ENCODE measurements at places on chromosomes 7 and 10. TPM values are rescaled to one million over a fixed set of nuclear protein-coding genes. Genes with fewer than 3 reads are reported as not detected.

DNA sequence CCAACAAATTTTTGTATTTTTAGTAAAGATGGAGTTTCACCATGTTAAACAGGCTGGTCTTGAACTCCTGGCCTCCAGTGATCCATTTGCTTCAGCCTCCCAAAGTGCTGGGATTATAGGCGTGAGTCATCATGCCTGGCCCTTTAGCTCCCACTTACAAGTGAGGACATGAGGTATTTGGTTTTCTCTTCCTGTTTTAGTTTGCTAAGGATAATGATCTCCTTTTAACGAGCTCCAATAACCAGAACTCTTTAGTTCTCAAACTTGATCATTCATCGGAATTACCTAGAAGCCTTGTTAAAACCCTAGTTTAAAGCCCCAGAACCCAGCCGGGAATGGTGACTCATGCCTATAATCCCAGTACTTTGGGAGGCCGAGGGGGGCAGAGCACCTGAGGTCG, 481.4 kb downstream of the TYW1 start:
- H3K4me3 ChIP-seq = no peak overlapping the region
- H3K27me3 ChIP-seq = no peaks in the 10 kb centered on the region
- H3K27ac ChIP-seq = no peak overlapping the region
- H3K4me1 ChIP-seq = no peaks in the 10 kb centered on the region
- H3K36me3 ChIP-seq = no peaks in the 10 kb centered on the region

- H3K27me3 ChIP-seq = no peaks in the 10 kb centered on the region
- DNase-seq = no peak
- peaks cover 14% of the 10 kb centered on the region for H3K4me1 ChIP-seq
- H3K36me3 ChIP-seq = no peaks in the 10 kb centered on the region
- no peak overlapping the region for H3K27ac ChIP-seq
- no peak overlapping the region for H3K4me3 ChIP-seq
These were observed 665.0 kb downstream of the PARD3 start for GRCh38 chr10:34150103-34150502.

DNA sequence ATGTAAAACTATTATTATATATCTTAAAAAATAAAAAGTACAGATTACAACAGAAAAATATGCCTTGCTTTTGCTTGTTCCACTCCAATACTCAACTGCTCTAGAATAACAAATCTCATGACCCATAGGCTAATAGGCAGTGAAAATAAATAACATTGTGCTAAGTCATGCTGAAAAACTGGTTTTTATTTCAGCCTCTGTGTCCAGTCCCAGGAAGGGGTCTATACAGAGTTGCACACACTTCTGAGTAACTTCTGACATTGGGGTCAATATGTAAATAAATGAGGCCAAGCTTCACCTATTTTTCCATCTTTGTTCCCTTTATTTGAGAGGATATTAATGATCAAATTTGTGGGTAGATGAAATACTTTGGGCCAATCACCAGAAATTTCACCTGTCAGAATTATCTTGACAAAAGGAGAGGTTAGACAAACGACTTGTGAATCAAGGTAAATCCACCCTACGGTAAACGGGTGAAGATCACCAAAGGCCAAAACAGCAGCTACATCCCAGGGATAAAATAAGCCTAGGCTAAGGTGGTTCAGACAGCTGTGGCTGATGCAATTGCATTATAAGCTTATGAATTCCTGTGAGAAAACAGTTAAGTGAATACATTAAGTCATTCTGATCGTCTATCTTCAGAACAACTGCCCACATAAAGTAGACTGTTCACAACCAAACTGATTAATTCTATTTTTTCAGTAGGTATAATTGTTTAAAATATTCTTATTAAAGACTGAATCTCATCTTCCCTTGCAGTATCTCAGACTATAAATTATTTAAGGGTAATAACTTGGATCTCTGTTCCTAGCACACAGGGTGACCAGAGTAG, 87.5 kb downstream of the UBE2H start:
- peak overlapping the region; percentile 82 for H3K27ac ChIP-seq
- peaks cover 27% of the 10 kb centered on the region for H3K4me1 ChIP-seq
- no peak for DNase-seq
- no peak overlapping the region for H3K4me3 ChIP-seq
- no peaks in the 10 kb centered on the region for H3K27me3 ChIP-seq
- H3K36me3 ChIP-seq = peaks cover 30% of the 10 kb centered on the region

GRCh38 chr10:135132-135600, at the start of gene ZMYND11:
ZMYND11 (plus strand) TSS chr10:135455; CDS start chr10:180013, 44,558 bp downstream.
- peak within 1 kb of the TSS; percentile 80 for H3K27ac ChIP-seq
- H3K4me1 ChIP-seq = peaks cover 30% of the 10 kb centered on the region
- H3K4me3 ChIP-seq = peak within 1 kb of the TSS; percentile 83
- H3K27me3 ChIP-seq = no peaks in the 10 kb centered on the region
- H3K36me3 ChIP-seq = no peaks in the 10 kb centered on the region

DNA sequence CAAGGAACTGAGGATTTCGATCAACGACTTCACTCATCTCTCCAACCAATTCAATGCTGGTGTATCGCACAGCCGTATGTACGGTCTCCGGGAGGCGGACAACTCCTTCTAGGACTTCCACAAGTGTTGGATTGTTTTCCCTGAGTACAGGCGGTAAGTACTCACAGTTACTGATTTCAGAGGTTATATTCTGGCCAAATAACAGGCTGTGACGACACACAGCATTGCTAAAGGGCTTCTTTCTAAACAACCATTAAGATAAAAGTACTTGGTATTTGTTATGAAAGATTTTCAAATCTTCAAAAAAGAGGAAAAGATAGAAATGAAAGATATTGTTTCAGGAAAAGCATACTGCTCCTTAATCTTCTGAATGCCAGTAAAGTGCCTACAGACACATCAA, 52.2 kb downstream of the IRF5 start:
- no peak overlapping the region for H3K4me3 ChIP-seq
- H3K4me1 ChIP-seq = no peaks in the 10 kb centered on the region
- H3K36me3 ChIP-seq = peaks cover 58% of the 10 kb centered on the region
- no peak for DNase-seq
- no peak overlapping the region for H3K27ac ChIP-seq

- peak overlapping the region; percentile 85 for H3K27ac ChIP-seq
- H3K4me3 ChIP-seq = peak overlapping the region; percentile 84
- no peak for DNase-seq
- peaks cover 18% of the 10 kb centered on the region for H3K27me3 ChIP-seq
- H3K4me1 ChIP-seq = peaks cover 24% of the 10 kb centered on the region
These were observed 1.4 kb downstream of the PPP2R2D start for GRCh38 chr10:131902211-131902610.

DNA sequence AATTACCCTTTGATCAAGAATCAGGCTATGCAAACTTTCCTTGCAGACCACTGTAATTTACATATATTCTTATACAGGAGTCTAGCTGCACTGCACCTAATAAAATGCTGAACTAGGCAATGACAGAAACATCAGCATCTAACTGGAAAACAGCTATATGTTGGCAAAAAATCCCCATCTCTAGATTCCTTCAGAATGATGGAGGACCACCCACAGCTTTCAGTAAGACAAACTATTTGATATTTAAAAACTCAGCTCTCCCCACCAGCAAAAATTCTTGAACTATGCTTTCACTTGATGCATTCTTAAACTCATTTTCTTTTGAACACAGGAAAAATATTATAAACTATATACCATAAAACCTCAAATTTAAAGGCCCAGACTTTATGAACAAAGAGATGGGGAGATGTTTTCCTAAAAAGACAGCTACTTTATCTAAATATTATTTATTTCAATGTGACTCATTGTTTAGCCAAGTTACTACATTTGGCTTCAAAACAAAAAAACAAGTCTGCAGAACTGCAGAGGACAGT, 77.4 kb downstream of the SEMA3C start:
- H3K27ac ChIP-seq = no peak overlapping the region
- peaks cover 44% of the 10 kb centered on the region for H3K36me3 ChIP-seq
- H3K4me3 ChIP-seq = no peak overlapping the region
- H3K4me1 ChIP-seq = peaks cover 37% of the 10 kb centered on the region
- no peak for DNase-seq

DNA sequence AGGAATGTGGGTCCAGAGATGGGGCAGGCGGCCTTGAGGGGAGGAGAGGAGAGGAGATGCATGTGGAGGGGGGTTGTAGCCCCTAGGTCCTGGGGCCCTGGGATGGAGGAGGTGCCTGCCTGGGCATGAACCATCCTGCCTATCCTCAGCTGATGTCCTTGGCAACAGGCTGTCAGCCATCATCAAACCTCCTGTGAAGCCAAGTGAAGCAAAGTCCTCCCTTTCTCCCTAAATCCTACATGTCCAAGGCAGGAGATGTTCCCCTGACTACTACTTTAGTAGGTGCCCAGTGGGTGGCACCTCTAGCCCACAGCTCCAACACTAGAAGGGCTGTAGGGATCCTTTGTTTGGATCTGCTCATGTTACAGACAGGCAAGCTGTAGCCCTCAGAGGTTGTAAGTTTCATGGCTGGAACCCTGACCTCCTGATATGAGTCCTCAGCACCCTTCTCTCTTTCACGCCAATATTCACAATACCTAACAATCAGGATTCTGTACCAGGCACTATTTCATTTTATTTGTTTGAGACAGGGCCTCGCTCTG, 66.6 kb upstream of the SYPL1 start:
- no peak overlapping the region for H3K27ac ChIP-seq
- peaks cover 16% of the 10 kb centered on the region for H3K4me1 ChIP-seq
- peak; percentile 79 for DNase-seq
- H3K27me3 ChIP-seq = peaks cover 11% of the 10 kb centered on the region

- H3K4me1 ChIP-seq = peaks cover 28% of the 10 kb centered on the region
- no peak for DNase-seq
- peak overlapping the region; percentile 54 for H3K27ac ChIP-seq
- no peak overlapping the region for H3K4me3 ChIP-seq
- no peaks in the 10 kb centered on the region for H3K36me3 ChIP-seq
- H3K27me3 ChIP-seq = peaks cover 42% of the 10 kb centered on the region
These were observed 2.0 kb downstream of the GAL3ST4 start for GRCh38 chr7:100166317-100166940.

DNA sequence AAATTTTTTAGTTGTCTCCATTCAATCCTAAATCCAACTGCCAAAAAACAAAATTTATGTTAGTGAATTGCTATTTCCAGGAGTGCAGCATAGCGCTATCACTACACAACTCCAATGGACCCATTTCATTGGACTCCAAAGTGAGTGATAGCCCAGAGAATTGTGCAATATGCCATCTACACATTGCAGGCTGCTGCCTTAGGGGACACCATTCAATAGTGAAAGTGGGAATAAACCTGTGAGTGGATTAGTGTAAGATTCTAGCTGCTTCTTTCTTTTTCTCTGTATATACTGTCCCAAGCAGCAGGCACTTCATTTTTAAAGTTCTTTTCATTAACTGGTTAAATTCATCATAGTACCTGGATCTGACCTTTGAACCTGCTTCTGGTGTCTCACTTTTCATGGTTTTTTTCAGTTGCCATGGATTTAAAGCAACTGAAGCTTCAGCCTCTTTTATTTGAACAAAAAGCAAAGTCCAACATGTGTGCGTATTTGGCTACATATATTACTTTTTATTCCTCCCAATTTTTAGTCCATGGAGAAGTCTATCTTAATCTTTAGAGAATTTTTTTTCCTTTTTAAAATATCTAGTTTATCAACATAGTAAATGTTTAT, 97.3 kb downstream of the DGKB start:
- H3K4me1 ChIP-seq = no peaks in the 10 kb centered on the region
- no peak overlapping the region for H3K4me3 ChIP-seq
- H3K36me3 ChIP-seq = no peaks in the 10 kb centered on the region
- DNase-seq = no peak
- H3K27me3 ChIP-seq = peaks cover 48% of the 10 kb centered on the region
- H3K27ac ChIP-seq = no peak overlapping the region

GRCh38 chr7:100687751-100688300, 6.2 kb downstream of the GIGYF1 start:
- DNase-seq = no peak
- H3K36me3 ChIP-seq = peaks cover 56% of the 10 kb centered on the region
- H3K4me1 ChIP-seq = peaks cover 15% of the 10 kb centered on the region
- H3K27ac ChIP-seq = no peak overlapping the region
- H3K4me3 ChIP-seq = no peak overlapping the region

GRCh38 chr7:35630024-35630972, 64.6 kb downstream of the HERPUD2 start:
- peaks cover 6% of the 10 kb centered on the region for H3K4me1 ChIP-seq
- no peaks in the 10 kb centered on the region for H3K27me3 ChIP-seq
- DNase-seq = peak; percentile 54

DNA sequence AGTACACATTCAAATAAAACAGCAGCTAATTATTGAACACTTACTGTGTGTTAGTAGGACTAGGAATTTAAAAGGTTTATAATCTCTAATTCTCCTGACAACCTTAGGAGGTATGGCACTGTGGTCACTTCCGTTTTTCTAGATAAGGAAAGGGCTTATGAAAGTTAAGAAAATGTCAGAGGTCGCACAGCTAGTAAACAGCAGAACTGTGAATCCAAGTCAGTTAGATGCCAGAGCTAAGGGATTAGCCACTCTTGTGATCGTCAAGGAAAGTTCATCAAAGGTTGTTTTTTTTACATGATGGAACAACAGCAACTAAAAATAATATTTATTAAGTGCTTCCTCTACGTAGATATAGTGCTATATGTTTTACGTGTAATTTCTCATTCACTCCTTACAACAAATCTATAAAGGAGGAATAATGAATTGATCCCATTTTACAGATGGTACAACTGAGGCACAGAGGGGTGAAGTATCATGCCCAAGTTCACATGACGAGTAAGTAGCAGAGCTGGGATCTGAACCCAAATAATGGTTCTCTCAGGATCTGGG, 84.9 kb downstream of the NAMPT start:
- H3K4me1 ChIP-seq = peaks cover 6% of the 10 kb centered on the region
- no peak for DNase-seq
- no peak overlapping the region for H3K4me3 ChIP-seq
- no peaks in the 10 kb centered on the region for H3K27me3 ChIP-seq
- no peak overlapping the region for H3K27ac ChIP-seq
- no peaks in the 10 kb centered on the region for H3K36me3 ChIP-seq

GRCh38 chr7:32347244-32347828, 142.8 kb downstream of the LSM5 start:
- H3K27me3 ChIP-seq = no peaks in the 10 kb centered on the region
- H3K4me1 ChIP-seq = no peaks in the 10 kb centered on the region
- no peak overlapping the region for H3K27ac ChIP-seq
- H3K4me3 ChIP-seq = no peak overlapping the region

The ADCK2 gene
- total RNA-seq = 22.2 TPM

The PDE1C gene
- 0.14 TPM for total RNA-seq

The UBE3C gene
- 61.9 TPM for total RNA-seq

The PON1 gene
- total RNA-seq = not detected

The ANXA8L1 gene
- total RNA-seq = 31.7 TPM

The ITIH2 gene
- total RNA-seq = not detected
